Activated T-helper 17 cell treated with anti-CD3 and anti-CD28 coated beads, Interleukin-2, amount 50 U/mL, for 72 hours (primary cell): ENCODE measurements at places on chromosomes 13 and 19.

DNA sequence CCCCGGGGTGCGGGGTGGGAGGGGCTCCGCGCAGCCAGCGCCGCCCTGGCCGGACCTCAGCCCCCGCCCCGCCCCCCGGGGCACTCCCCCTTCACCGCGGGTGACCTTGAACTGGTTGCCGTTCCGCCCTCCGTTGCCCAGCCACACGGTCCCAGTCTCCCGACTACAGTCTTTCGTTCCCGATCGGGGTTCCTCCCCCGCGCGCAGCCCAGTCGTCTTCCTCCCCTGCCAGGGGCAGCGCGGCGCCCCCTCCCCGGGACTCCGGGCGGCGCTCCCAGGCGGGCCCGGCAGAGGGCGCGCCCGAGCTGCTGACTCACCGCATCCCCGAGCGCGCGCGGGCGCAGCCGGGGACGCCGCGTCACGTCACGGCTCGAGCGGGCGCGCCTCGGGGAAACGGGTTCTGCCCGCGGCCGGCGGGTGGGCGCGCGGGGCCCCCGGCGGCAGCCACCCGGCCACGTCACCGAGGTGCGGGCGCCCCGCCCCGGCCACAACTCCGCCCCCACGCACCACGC lies 459 bp downstream of the MIDN start:
- ATAC-seq, result peak; percentile 20

DNA sequence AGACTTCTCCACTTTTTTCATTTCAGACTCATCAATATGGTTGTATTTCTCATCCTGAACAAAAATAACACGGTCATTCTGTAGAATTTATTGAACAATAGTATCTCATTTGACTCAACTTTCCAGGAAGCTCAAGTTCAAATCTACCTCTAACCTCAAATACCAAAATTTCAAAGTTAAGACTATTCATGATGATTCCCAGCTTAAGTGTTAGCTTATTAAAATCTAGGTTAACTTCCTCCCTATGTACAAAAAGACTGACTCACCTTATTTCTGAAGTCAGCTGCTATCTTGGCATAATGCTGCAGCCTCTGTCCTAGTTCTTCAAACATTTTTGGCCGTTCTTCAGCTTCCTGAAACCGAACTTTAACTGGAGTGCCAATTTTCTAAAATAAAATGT lies 23.2 kb downstream of the HSPH1 start:
- peak; percentile 68 for ATAC-seq

DNA sequence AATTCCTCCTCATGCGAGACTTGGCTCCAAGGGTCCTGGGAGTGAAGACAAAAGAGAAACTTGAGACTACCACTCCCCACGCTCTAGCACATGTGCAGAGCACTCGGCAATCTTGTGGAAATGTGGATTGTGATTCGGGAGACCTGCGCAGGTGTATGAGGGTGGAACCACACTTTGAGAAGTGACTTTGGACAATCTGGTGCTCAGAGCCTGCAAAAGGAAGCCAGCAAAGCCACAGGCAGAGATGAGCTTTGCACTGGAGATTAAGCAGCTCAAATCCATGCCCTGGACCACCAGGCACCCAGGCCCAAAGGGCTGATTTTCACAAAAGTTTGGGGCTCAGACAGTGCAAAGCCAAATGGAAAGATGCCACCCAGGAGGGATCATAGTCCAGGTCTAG lies 162.5 kb upstream of the TSHZ3 start:
- ATAC-seq, result no peak

DNA sequence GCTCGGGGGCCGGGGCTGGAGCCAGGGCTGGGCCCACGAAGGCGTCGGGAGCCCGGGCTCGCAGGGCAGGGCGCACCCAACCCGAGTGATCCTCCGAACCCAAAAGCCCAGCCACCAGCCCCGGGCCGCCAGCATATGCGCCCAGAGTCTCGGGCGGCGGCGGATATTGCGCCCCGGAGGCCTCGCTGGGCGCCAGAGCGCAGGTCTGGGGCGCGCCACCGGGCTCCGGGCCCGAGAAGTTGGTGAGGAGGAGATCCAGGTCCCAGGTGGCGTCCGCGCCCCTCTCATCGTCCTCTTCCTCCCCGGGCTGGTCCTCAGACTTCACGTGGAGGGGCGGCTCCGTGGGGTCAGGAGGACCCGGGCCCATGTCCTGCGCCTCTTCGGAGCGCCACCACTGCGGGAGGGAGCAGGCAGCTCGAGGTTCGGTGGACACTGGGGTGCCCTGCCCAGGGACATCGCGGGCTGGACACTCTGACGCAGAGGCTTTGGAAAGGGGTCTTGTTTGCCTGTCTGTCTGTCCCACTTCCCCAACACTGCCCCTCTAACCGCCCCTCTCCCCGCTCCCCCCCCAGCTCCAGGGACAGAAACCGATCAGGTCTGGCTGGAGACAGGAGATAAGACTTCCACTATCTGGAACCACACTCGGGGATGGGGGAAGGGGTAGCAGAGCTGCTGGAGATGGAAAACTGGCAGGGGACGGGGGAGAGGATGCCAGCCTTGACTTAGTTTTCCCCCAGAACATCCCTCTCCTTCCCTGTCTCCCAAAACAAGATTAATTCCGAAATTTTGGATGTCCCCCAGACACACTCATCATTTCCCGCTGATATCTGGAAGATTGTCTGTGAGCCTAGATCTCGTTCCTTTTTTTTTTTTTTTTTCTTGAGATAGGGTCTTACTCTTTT lies 1.0 kb downstream of the KLF1 start:
- peak; percentile 8 for ATAC-seq

DNA sequence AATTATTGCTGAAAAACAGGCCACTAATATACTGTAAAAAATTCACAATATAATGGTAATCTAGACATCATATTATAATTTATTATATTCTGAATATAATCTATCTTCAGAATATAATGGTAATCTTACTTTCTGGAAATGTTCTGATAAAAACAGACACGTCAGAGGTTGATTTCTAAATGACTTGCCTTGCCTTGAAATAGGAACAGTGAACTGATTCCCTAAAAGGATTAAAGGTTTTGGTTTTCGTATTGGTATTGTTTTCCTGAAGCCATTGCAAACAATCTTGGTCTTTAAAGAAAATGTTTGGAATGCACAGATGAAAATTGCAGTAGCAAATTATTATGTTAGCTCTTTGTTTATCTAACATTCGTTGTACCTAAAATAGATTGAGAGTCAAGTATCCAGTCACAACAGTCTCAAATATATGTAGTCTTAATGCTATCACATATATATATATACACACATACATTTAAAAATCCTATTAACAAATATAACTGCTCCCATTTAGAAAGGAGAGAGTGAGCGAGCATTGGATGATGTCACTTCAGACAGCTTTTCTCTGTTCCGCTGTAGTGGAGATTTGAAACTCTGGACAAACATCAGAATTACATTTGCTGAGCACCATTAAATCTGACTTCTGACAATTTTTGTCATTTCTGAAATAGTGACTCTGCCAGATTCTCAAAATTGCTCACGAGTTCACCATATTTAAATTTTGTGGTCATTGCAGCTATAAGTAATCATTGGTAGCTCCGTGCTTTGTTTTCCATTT lies 1.7 kb downstream of the ITM2B start:
- ATAC-seq, result peak; percentile 51

GRCh38 chr13:83024232-83024631 lies 858.0 kb downstream of the SLITRK1 start:
- ATAC-seq, result no peak
